Spinal cord (tissue), 10 donors: ENCODE measurements at places on chromosomes 6 and 20.

GRCh38 chr6:22828179-22829062, 259.1 kb downstream of the HDGFL1 start:
- no peak for DNase-seq

DNA sequence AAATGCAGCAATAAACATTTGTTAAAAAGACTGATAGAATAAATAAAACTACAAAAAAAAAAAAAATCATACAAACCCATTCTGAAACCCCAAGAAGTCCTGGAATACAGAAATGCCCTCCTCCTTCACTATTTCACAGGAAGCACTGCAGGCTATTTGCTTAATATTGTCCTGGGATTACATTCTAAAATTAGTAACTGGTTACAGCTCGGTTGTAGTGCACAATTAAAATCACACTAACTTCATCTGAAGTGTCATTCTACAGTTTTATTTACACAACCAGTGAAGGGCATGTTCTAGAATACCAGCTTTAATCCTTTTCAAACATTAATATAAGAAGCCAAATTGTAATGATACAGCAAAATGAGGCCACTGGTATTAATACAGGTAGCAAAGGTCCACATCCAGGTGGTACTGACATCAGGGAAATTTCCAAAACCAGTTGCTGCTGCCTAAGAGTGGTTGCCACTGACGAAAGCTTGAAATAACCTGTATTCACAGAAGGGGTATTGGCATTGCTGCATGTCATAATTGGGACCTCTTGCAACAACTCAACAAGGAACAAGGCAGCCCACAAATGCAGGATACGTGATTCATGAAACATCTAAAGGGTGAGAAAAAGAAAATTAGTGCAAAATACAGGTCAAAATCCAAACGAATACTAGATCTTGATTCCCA, 26.9 kb downstream of the AKIRIN2 start:
- DNase-seq = no peak

DNA sequence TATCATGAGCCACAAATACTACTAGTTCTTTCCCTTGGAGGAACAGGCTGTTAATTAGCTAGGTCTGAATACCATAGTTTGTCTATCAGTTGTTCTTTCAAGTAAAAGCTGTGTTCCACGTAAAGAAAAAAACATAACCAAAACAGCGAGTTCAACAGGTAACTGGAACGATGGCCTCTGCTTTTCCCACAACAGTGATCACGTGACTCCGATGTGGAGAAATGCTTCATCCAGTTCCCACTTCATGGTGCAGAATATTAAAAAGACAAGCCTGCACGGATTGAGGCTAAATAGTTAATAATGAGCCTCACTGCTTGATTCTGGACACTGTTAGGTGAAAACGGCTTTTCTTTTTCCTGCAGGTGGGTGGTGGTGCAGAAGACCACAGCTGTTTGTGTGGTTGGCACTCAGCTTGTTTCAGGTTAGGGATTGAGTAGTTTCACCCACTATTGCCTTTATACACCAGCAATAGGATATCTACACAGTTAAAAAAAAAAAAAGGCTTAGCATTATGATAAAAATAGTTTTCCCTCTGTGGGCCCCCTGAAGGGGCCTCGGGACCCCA, 88.1 kb downstream of the DACT2 start:
- DNase-seq = no peak

DNA sequence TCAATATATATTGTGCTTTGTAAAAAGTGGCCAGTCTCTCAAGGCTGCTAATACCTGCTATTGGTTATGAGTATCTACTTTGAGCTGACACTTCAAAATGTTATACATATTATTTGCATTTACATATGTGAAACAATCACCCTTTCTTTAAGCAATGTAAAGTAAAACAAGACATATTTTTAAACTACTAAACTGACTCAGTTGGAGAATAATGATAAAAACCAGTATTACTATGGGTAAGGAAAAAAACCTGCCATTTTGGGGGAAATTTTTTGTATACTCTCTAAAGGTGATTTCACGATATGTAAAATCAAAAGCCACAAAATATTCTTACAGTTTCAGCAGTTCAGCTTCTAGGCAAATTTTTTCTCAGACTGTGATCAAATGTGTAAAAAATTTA, 232.3 kb downstream of the PRL start:
- no peak for DNase-seq

- no peak for DNase-seq
These were observed 29.0 kb downstream of the MKKS start for GRCh38 chr20:10404959-10405530.

DNA sequence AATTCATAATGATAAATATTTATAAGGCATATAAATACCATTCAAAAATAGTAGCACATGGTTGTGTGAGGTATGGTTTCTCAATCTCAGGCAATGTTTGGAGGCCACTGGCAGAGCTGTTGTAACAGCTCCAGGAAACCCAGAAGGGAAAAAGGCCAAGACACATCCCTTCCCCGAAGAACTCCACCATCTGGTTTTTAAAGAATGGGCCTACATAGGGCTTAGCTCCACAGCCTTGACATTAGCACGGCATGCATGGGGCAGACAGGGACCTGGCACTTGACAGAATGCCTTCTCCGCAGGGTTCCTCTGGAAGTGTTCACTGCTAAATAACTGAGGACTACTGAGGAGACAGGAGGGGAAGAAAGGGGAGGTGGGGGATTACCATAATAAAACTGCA, 16.1 kb upstream of the FOXO3 start:
- no peak for DNase-seq

DNA sequence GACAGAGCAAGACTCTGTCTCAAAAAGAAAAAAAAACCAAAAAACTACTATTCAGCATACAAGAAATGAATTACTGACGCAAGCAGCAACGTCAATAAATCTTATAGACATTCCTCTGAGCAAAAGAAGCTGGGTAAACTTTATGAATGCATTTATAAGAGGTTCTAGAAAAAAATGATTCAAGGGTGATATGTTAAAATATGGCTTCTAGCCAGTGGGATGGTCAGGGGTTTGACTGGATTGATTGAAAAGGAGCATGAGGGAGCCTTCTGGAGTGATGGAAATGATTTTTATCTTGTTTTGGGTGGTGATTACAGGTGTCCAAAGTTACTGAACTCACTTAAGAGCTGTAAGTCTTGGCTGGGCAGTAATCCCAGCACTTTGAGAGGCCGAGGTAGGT, 64.9 kb upstream of the SALL4 start:
- no peak for DNase-seq

DNA sequence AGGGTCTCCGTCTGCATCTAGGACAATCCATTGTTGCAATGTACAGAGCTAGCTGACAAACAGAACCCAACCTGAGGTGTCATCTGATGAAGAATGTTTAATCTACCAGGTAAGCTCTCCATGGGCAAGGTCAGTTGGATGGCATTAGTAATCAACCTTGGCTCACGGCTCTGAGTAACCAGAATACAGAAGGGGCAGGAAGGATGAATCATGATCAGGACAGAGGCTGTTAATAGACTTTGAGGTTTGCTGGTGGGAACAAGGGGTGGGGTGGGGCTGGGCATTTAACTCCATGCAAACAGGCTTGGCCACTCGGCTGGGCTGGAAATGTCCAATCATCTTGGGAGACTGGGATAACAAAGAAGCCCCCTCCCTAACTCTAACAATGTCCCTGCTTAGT, 77.1 kb upstream of the MRPS10 start:
- no peak for DNase-seq

DNA sequence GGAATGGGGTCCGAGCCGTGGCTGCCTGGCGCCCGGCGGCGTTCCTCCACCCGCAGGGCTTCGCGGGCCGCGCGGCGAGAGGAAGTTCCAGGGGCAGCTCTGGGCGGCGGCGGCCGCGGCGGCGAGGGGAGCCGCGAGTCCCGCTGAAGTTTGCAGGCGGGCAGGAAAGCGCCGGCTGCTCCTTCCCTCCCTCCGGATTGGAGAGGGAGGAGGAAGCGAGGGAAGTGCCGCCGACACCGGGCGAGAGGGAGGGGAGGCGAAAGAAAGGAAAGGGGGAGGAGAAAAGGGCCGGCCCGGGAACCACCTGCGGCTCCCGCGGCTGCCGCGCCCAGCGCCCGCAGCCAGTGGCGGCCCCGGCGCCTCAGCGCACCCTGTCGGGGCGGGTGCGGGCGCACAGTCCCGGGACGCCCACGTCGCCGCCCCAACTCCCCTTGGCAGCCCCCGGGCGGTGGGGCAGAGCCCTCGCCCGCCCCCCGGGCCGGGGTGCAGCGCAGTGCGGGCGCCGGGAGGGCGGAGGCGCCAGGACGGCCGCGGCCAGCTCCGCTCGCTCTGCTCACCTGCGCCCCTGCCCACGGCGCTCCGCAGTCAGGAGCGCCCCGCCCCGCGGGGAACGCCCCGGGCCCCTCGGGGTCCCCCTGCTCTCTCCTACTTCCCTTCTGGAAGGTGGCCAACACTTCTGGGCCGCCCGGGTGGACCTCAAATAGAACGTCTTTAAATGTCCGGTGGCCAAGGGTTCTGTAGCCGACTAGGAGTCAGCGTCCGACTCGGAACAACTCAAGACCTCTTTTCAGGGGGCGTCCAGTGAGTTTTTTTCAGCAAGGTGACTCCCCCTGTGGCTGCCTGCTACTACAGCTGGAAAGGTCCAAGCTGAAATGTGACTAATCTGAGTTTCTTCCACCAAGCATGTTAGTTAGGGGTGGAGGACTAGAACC, 80.3 kb upstream of the CCDC28A start:
- DNase-seq = peak; percentile 69

DNA sequence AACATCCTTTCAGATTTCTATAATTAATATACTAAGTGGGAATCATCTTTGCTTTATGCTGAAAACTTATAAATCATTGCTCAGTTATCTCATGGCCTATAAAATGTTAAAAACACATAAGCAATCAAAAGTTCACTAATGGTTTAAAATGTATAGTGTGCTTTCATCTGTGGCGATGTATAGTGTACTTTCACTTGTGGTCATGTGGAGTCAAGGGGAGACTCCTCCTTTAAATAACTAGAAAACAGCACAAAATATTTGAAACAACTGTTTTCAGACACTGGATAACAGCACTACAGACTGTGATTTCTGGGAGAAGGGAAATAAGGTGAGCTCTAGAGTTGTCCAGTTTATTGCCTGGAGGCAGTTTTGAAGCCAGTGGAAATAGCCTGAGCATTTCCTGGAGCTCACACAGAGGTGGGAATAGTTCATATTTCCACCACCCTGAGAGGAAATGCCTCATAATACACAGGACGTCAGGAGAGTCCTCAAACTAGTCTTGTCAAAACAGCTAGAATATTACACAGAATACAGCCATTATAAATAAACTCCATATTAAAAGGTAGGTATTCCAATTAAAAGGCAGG, 89.4 kb downstream of the CEP162 start:
- no peak for DNase-seq

DNA sequence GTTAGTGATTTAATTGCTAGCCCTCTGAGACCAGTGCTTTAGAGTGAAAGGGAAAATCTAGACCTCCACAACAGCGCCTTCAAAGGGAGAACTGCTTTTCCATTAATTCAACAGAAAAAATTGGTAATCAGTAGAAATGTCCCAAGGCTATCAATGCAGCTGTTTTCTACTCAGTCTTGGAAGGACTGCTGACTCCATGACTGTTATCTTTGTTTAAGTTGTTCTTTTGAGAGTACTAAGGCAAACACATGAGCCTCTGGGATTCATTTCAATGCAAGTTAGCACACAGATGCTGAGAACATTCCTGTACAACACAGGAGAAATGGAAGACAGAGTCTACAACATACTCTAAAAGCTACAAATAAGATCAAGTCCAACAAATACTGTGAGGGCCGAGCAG, 301.7 kb upstream of the PTCHD4 start:
- no peak for DNase-seq

GRCh38 chr6:139249395-139249794, 42.4 kb downstream of the TXLNB start:
- DNase-seq = no peak

- no peak for DNase-seq
These were observed 47.2 kb downstream of the PRKN start for GRCh38 chr6:162680367-162680766.

GRCh38 chr6:2626401-2626800, 124.3 kb downstream of the MYLK4 start:
- DNase-seq = no peak

DNA sequence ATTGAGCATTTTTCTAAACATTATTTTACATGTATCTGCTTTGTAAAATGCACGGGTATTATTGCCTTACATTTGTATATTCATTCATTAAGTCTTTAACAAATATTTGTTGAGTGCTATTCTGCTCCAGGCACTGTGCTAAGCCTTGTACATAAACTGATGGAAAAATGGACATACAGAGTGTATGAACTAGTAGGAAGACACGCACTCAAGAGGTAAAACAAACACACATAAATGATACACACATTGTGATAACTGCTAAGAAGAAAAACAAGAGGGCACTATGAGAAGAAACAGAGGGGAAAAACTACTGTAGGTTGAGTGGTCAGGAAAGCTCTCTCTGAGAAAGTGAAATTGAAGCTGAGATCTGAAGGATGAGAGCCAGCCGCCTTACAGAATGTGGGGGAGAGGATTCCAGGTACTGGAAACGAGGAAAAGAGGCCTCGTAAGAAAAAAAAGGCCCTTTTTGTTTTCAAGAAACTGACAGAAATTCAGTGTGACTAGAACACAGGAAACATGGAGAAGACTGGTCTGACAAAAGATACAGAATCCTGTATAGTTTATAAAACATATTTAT, 117.5 kb downstream of the EYA4 start:
- no peak for DNase-seq

DNA sequence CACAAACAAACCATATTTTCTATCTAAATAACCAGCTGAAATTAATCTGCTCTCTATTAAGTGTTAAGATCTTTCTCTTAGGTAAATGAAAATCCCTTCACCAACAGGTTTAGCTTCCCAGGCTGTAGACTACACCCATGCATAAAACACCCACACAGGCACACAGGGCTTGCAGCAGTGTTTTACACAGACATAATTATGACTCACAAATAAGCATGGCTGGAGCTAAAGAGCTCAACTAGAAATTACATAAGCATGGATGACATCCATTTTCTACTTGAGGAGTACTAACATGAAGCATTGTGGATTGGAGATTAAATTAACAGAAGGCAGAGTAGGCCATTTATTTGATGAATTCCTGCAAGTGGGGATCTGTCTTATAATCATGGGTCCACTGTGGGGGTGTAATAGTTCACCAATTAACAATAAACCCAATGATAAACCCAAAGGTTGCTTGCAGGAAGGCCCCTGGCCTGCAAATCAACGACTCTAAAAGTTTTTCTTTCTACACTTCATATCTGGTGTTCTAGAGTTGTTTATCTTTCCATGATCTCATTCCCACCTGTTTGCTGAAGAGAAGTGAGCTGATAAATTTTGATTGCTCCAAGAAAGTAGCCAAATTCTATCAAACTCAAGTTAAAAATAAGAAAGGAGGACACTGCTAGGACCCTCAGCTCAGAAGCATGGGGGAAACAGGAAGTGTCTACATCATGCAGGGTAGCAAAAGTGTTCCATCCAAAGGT, 33.8 kb upstream of the E2F3 start:
- DNase-seq = peak; percentile 5

DNA sequence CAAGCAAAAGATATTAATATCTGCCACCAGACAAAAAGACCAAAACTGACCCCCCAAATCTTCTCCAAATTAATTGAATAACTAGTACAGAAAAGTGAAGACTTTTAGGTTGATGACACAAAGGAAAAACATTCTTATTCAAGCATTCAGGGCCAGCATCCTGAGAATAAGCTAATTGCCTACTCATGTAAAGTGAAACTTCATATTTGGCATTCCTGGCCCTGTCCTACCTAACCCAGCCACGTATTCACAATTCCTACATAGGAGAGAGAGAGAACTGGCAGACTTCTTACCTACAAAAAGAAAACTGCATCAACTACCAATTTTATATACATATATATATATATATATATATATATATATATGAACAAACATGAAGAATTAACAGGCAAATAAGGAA, 4.9 kb upstream of the ASCC3 start:
- no peak for DNase-seq

- DNase-seq = no peak
These were observed 299.7 kb upstream of the PRDM1 start for GRCh38 chr6:105786449-105786848.

- DNase-seq = no peak
These were observed 125.2 kb upstream of the MAP3K7 start for GRCh38 chr6:90712114-90712513.
